ENCODE measurements at places on chromosomes 7 and 10. TPM values are rescaled to one million over a fixed set of nuclear protein-coding genes. Genes with fewer than 3 reads are reported as not detected.

- peak; percentile 94 for DNase-seq
These were observed at the start of gene ZNF655 for GRCh38 chr7:99558306-99559174. TSS of gene ZNF655 (plus strand) at chr7:99558642. CDS start at chr7:99560560, 1,918 bp downstream.

DNA sequence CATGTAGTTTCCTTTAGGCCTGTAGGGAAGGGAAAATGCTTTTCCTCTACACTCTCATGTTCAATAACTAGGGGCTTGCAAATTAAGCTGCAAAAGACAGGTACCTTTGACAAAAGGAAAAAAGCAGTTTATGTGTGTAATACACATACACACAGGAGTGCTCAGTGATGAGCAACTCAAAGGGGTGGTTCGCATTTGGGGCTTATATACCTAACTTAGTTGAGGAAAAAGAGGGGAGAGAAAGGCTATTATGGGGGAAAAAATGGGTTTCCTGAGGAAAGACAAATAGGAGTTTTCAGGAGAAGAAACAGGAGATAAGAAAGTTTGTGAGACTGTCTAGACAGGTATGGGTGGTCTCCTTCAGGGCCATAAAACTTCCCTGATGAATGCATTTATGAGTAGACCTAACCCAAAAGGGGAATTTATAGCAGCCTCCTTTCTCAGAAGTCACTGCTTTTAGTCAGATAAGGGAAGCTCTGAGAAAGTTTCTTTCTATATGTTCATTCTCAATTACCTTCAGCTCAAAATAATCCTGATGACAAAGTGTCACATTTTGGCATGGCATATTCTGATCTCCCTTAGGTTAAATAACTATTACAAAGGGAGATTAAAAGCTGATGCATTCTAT, 55.2 kb upstream of the EZH2 start:
- DNase-seq: no peak

The WNT8B gene
- 3.1 TPM for total RNA-seq

DNA sequence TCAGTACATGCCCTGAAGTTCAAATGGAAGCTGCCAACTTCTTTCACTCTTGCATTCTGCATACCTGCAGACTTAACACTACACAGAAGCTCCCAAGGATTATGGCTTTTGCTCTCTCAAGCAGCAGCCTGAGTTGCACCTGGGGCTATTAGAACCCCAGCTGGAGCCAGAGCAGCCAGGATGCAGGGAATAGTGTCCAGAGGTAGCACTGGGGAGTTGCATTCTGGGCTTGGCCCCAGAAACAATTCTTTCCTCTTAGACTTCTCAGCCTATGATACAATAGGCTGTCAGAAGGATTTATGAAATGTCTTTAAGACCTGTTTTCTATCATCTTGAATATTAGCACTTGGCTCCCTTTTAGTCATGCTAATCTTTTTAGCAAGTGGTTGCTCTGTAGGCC, 886.7 kb upstream of the GHITM start:
- DNase-seq: no peak

- DNase-seq: no peak
These were observed 121.9 kb downstream of the BBS9 start for GRCh38 chr7:33251301-33251700.

The VIPR2 gene
- 0.36 TPM for total RNA-seq

Measured in progenitor cell of endocrine pancreas (in vitro differentiated cells).